Stimulated activated effector memory CD8-positive, alpha-beta T cell treated with anti-CD3 and anti-CD28 coated beads, Interleukin-12 subunit alpha, Interleukin-12 subunit beta, amount 100 ng/mL, for 72 hours (primary cell): ENCODE measurements at places on chromosomes 2 and 18.

GRCh38 chr2:100784681-100785080, 35.3 kb upstream of the NPAS2 start:
- no peak for DNase-seq

GRCh38 chr2:172560721-172561120, 4.8 kb downstream of the PDK1 start:
- DNase-seq: no peak

DNA sequence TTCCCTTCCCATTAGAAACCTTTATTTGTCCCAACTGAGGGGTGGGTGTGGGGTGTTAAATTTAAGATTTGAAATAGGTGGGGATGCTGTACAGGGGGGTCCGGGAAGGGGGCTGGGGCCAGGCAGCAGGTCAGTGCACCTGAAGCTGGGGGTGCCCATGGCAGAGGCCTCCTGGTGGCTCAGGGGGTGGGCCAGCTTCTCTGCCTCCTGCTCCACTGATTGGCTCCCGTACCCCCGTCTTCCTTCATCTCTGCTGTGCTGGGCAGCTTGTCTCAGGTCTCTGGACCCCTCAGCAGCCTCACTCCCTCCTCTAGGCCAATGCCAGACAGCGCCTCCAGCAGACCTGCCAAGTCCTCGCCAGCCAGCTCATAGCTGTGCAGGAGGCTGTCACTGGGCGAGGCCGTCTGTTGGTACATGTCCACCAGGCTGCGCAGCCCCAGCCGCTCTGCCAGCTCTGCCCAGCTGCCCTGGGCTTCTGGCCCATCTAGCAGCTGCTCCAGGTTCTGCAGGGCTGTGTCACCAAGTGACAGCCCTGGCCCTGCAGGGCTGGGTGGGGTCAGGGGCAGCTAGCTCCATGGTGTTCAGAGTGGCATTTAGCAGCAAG, 2.0 kb upstream of the ANKRD62 start:
- no peak for DNase-seq

GRCh38 chr18:79354350-79354749, 41.4 kb upstream of the NFATC1 start:
- no peak for DNase-seq

GRCh38 chr2:6653281-6653750, 212.4 kb downstream of the CMPK2 start:
- DNase-seq: no peak

DNA sequence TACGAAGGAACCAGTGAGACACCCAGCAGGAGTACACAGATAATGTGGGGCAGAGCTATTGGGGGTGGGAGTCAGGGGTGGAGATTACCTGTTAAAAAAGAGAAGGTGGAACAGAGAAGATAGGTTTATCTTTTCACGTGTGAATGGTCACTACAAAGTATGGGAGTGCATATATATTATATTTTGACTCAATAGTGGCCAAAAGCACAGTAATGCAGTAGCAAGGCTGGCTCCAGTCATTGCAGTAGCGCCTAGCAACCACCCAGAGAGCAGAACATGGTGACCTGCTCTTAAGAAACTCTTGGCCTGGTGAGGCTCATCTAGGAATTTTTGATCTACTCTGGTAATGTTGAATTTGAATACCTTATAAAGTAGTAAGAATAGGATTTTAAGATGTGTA, 1.0 kb downstream of the IMPACT start:
- DNase-seq: no peak

DNA sequence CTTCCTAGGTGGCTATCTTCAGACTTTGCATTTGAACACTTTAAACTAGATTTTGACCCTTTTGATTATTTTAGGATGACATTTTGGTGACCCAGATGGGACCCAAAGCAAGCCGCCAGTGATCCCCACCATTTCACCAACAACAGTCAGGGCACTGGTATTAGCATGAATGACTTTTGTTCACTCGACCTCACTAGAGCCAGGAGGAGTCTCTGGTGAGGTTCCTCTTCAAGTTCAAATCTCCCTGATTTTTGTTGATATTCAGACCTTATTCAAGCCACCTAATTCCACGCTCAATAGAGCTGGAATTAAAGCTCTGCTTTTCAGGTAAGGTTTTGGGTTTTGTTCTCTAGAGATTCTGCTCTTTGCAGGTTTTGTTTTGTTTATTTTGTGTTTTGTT, 202.3 kb downstream of the MREG start:
- no peak for DNase-seq

DNA sequence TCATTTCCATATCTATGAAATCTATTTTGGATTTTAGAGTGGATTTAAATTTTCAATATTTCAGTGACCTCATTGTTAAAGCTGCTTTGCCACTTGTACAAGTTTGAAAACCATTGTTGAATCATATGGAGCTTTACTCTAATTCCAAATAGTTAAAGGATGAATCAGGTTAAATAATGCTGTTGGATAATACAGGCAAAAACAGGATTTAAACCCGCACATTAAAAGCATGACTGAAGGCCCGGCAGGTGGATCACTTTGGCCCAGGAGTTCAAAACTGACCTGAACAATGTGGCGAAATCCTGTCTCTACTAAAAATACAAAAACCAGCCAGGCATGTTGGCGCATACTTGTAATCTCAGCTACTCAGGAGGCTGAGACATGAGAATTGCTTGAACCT, 68.3 kb downstream of the RIF1 start:
- no peak for DNase-seq

DNA sequence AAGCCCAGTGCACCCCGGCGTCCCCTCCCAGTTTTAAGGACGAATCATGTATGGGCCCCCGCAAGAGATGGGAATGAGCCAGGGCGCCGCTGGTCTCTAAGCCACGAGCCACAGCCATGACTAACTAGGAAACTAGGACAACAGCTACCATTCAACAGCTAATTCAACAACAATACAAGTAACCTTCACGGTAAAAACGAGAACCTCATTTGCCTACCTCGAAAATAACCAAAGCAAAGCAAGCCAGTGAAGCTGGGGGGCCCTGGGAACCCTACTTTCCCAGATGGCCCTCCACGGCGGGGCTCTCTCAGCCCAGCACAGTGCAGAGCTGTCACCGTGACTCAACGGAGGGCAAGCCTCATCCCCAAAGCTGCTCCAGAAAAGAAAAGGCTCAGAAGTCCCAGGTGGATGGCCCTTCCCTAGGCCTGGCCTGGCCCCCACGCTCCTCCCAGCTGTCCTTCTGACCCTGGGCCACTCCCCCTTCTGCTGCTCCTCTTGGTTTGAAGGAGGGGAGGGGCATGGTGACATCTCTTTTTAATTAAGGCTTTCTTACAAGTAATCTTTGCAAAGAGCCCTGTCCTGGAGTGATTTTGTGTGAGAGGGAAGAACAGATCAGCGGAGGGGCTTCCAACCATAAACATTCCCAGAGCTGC, 126.3 kb downstream of the HDAC4 start:
- no peak for DNase-seq

- no peak for DNase-seq
Measured at GRCh38 chr2:12828980-12829379, 112.2 kb downstream of the TRIB2 start.

- no peak for DNase-seq
Measured at GRCh38 chr18:23888881-23889280, 125.7 kb upstream of the TTC39C start.

DNA sequence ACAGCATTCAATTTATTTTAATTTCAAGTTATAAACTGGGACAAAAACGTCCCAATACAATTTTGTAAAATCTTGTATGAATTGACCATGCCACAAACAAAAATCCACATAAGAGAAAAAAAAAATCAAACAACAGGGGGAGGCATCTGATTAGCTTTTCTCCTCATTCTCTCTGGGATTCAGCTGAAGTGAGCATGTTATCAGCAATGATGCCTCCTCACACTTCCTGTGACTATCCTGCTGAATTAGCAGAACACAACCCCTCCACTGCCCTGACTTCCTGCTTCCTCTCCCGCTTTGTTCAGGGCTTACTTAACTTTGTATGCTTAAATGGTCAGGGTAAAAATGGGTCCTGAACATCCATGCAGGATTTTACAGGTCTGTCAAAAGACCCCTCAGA, 132.2 kb upstream of the ITGB6 start:
- DNase-seq: no peak

DNA sequence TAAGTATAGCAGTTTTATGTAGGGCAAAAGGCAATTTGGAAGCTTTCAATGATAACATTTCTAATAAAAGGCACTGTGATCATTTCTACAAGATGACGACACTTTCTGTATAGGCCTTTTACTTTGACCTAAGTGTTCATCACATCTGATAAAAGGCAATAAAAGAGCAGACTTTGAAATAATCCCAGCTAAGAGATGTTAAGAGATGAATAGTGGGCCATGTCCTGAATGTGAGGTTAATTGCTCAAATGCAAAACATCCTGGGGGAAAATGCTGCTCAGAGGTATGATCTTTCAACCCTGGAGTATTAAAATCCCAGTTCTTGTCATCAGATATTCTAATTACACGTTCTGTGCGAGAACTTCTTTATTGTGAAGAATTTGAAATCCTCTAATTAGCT, 677.6 kb downstream of the SOCS6 start:
- DNase-seq: no peak

DNA sequence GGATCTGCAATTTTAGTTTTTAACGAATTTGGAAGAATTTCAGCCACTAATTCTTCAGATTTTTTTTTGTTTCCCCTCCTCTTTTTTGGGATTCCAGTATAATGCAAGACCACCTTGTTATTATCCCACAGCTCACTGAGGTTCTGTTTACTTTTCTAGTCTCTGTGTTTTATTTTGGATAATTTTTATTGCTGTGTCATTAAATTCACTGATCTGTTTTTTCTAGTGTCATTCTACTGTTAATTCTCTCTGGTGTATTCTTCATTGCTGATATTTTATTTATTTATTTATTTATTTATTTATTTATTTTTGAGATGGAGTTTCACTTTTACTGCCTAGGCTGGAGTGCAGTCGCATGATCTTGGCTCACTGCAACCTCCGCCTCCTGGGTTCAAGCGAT, 32.2 kb downstream of the UBR3 start:
- DNase-seq: no peak

DNA sequence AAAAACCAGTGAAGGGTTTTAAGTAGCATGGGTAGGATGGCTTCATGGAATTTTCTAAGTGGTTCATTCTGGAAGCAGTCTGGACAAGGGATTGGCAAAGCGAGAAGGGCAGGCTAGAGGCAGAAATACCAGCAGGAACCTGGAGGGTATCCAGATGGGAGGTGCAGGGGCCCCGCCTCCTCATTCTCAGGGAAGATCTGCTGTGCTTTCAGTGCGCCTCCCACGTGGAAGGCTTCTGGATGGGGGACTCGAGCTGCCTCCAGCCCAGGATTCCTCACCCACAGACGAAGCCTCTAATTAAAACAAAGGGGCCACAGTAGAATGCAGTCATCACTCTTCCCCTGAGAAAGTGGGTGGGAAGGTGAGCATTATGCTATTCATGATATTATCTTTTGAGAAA, 79.8 kb downstream of the VSNL1 start:
- DNase-seq: no peak

- DNase-seq: no peak
Measured at GRCh38 chr18:36349552-36349951, 52.0 kb downstream of the FHOD3 start.

DNA sequence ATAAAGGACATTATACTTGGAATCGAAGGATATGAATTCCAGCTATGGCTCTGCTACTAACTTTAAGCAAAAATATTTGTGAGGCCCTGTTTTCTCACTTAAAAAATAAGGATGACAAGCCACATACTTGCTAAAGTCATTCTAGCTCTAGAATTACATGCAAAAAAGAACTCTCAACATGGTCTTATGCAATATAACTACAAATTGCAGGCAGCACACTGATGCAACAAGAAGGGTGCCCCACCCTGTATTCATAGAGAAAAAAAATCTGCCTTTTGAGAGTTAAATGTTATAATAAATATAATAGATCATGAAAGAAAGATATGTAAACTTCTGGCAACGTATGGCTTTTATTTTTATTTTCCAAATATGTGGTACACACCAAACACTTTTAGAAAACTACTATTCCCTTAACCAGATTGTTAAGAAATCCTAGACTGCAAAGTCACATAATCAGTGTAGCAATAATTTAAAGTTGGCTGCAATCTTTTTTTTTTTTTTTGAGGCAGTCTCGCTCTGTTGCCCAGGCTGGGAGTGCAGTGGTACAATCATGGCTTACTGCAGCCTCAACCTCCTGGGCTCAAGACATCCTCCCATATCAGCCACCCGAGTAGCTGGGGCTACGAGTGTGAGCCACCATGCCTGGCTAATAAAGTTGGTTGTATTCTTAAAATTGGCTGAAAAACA, 40.2 kb upstream of the WDSUB1 start:
- no peak for DNase-seq
